ENCODE measurements at places on chromosomes 2 and 18.

DNA sequence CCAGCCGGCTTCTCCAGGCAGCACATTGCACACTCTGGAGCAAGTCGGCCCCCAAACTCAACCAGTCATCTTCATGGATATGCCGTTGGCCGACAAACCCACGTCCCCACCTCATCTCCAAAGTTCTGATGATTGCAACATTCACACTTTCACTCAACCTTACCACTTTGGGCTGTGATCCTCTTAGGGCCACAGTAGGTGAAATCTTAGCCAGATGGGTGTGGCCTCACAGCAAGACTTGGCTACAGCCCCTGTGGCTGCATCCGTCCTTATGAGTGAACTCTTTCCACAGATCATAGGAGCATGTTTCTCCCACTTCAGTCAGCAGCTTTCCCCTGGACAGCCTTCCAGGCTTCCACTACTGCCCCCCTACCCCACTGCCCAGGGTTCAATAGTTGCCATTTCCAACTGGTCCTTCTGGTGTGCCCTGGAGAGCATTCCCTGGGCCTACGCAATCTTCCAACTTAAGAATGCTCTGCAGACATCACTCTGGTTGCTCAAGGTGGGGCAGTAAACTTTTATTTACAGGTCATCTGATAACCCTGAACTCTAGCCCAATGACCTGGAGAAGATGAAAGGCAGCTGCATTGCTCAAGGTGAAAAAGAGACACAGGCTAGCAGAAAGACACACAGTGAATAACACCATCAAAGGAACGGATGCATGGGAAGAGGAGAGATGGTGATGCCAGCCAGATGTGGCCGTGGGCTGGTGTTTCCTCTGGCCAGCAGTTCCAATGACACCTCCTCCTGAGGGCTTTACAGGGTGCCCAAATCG lies 34.5 kb downstream of the ARL4C start:
- no peak for DNase-seq

DNA sequence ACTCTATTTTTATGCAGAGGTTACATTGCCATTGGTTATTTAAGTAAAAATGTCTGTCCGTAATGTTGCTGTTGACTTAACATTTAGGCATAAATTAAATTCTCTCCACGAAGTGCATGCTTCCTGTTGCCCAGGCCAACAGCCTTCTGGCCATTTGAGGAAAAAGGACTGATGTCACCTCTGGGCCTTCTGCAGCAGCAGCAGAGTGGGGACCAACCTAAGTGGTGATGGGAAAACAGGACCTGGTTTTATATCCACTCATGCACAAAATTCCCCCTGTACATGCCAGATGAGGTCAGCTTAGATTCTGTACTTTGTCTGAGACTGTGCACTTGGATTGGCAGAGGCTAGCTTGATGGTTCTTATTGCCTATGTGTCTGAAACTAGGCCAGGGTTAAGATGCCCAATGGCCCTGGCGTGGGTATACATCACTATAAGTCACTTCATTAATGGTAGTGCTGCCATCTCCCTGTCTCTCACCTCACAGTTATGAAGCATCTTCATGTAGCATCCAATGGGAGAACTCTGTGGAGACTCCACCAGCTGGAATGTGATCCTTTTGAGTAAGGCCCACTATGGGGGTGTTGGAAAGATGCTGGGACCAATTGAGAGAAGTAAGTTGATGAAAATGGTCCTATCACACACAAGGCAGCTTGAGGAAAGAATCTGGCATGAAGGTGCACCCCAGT lies 4.4 kb downstream of the ARHGAP25 start:
- no peak for DNase-seq

DNA sequence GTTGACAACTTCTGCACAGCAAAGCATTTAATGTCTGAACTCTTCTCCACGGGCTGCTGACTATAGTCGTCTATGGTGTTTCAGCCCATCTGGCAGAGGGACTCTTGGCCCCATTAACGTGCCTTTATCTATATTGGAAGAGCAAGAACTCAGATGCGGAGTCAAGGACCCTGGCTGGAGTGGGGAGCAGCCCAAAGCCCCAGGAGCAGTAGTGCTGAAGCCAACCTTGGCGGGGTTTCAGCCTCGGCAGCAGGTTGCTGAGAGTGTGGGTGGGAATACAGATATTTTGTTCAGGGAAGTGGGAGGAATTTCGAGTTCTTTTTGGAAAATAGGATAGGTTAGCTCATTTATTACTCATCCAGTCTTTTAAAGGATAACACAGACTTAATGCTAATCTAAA lies 34.2 kb downstream of the TMEM17 start:
- DNase-seq, result no peak

DNA sequence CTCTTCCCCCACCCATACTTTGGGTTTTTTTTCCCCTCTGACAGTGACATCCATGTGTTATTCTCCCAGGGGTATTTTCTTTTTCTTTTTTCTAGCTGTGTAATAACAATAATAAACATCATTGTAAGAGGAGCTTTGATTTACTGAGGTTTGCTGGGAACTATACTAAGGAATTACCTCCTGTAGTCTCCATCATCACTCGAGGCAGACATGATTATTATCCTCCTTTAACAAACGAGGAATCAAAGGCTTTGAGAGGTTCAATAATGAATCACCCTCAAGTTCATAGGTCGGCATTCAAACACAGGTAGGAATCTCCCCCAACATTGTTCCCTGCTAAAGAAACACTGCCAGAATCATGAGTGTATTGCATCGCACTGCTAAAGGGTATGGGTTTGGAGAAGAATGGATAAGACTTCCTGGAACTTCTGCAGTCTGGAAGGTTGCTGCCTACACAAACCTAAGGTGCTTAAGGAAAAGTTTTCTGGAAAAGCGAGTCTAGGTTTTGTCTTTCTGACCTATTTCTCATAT lies 260.2 kb upstream of the SESTD1 start:
- no peak for DNase-seq

DNA sequence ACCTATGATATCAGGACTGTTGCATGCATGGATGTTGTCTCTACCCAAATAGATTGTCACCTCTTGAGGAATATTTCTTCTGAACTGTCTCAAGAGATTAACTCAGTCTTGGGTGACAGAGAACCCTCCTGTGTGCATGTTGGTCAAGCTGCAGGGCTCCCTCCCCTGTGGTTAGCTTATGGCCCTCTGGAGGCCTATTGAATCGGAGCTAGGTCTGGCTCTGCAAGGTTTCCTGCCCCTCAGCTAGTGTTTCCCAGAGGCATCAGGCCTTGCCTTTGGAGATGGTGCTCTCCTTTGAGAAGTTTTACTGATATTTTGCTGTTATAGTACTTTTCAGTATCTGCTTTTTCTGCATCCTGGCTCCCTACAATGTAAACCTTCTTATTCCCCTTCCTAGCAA lies 769.2 kb upstream of the FAM98A start:
- DNase-seq, result no peak

DNA sequence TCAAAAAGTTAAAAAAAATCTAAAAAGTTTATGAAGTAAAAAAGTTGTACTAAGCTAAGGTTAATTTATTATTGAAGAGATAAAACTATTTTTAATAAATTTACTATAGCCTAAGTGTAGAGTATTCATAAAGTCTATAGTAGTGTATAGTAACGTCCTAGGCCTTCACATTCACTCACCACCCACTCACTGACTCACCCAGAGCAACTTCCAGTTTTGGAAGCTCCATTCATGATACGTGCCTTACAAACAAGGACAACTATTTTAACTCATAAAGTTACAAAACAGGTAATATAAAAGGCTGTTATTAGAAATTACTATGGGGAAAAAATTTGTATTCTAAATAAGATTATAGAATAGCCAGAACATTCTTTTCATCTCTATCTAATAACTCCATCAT lies 158.9 kb upstream of the FN1 start:
- no peak for DNase-seq

- no peak for DNase-seq
Measured at GRCh38 chr18:67875060-67875459, 358.5 kb upstream of the DSEL start.

DNA sequence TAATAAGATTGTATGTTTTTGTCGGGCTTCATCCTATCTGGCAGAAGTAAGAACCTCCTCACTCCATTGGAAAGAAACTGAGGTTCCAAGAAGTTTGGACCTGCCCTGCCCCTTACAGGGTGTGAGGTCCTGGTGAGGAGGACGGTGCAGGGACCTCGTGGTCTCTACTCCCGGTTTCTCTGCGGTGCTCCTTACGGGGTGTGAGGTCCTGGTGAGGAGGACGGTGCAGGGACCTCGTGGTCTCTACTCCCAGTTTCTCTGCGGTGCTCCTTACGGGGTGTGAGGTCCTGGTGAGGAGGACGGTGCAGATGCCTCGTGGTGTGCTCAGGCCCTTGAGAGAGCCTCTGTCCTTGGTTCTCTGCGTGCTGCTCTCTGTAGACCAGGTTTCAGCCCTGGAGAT lies 5.2 kb downstream of the CTDP1 start:
- DNase-seq, result no peak

GRCh38 chr2:188573453-188573852 lies 281.8 kb downstream of the GULP1 start:
- DNase-seq, result no peak

GRCh38 chr2:63680455-63680854 lies 91.7 kb downstream of the MDH1 start:
- no peak for DNase-seq

- no peak for DNase-seq
Measured at GRCh38 chr2:202633470-202633869, 1.3 kb upstream of the FAM117B start.

DNA sequence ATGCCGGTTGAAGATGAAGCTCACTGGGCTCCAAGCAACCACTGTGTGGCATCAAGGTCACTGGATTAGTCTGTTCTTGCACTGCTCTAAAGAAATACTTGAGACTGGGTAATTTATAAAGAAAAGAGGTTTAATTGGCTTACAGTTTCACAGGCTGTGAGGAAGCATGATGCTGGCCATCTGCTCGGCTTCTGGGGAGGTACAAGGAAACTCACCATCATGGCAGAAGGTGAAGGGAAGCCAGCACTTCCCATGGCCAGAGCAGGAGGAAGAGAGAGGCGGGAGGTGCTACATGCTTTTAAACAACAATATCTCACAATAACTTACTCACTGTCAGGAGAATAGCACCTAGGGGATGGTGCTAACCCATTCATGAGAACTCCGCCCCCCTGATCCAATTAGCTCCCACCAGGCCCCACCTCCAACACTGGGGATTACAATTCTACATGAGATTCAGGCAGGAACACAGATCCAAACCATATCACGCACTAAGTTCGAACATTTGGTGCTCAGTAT lies 109.7 kb upstream of the MGAT5 start:
- DNase-seq, result no peak

- DNase-seq, result no peak
Measured at GRCh38 chr2:138866797-138867196, 86.6 kb upstream of the NXPH2 start.

DNA sequence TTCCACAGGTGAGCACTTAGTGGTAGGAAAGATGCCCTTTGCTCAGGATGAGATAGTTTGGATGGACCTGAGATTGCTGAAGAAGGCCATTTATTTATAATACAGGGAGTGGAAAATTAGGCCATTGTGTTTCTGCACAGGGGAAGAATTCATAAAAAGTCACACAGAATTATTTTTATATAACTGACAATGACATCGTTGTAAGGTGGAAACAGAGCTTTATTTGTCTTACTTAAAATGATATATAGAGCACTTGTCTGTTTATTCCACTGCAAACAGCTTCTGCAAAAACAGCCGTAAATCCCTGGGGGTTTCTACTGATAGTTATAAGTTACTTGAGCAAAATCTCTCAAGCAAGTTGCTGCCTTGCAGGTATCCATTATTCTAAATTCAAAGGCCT lies 158.1 kb upstream of the ZNF521 start:
- DNase-seq, result no peak

GRCh38 chr2:111095434-111095833 lies 25.3 kb upstream of the BCL2L11 start:
- DNase-seq, result no peak

GRCh38 chr2:162166174-162166573 lies 14.1 kb upstream of the GCG start:
- DNase-seq, result no peak

DNA sequence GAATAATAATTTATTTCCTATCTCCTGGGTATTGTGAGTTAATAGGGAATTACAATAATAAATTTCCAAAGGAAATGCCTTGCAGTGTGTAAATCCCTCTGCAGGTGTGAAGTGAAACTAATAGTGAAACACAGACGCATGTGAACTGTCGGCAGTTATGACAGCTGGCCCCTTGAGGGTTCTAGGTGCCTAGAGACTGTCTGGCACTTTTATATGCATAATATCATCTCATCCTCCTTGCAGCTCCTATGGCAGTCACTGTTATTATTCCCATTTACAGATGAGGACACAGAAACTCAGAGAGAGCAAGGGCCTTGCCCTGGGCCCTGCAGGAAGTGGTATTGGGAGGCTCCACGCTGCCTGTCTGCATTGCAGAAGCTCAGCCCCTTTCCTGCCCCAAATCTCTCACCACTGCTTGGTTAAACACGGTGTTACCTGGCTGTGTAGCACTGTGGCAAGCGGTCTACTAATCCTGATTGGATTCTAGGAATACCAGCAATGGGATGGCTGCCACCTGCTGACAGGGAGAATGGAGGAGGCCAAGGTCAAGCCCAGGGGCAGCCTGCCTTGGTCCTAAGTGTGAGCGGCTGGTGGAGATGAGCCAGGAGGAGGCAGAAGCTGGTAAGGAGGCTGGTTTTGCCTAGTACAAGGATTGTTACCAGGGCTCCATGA lies 32.8 kb upstream of the ACKR3 start:
- DNase-seq, result no peak

DNA sequence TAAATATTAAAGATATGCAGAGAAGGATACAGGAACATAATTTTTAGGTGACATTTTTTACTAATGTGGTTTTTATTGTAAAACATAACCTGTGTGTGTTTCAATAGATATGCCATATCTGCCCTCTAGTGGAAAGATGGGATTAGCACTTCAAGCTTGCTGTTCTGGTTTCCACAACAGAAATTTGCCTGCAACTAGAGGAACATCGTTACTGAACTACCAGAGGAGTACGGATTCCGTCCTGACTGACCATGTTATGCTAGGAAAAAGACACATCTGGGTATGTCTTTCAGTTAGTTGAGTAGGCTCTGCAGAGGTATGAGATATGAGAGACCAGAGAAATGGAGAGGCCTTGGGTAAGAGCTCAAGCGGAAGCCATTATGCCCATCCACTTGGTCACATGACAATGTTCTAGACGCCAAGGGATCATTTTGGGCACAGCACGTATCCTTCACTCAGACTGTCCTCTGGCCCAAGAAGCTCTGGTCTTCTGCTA lies 104.9 kb downstream of the MBD2 start:
- peak; percentile 48 for DNase-seq

DNA sequence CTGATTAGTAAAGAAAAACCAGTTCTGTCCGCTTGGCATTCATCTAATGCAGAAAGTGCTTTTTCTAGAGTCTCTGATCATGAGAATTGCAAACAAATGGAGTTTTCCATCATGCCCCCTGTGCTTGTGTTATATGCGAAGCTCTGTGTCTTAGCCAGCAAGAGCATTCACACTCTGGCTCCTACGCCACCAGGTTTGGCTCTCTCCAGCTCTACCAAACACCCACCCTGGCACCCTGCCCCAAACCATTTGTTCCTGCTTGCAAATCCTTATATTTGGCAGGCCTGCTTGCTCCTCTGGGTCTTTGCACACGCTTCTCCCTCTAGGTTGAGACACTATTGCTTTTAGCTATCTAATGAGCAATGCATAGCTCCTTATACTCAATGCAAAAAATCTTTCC lies 204.1 kb upstream of the CYRIA start:
- no peak for DNase-seq

GRCh38 chr2:62998949-62999348 lies 51.7 kb upstream of the OTX1 start:
- no peak for DNase-seq

GRCh38 chr2:211281430-211282073 lies 725.2 kb downstream of the CPS1 start:
- no peak for DNase-seq

- no peak for DNase-seq
Measured at GRCh38 chr2:178388287-178388686, 62.7 kb downstream of the PRKRA start.
